ENCODE measurements at places on chromosomes 12 and 14. TPM values are rescaled to one million over a fixed set of nuclear protein-coding genes. Genes with fewer than 3 reads are reported as not detected.

Gene ISM2
- not detected for total RNA-seq

Gene CCDC198
- not detected for total RNA-seq

Gene GUCY2C
- not detected for total RNA-seq

Gene NPFF
- not detected for total RNA-seq

Gene ACOT6
- not detected for total RNA-seq

Gene RBMS2
- 40.8 TPM for total RNA-seq

Gene BATF
- 0.69 TPM for total RNA-seq

Gene KSR2
- 10.1 TPM for total RNA-seq

Gene CLEC1B
- total RNA-seq: not detected

Gene NANOG
- 0.22 TPM for total RNA-seq

Gene TRIAP1
- 40.3 TPM for total RNA-seq

Gene SYNE3
- total RNA-seq: 3.6 TPM

Gene CABP1
- total RNA-seq: 0.84 TPM

Gene CLECL1
- total RNA-seq: not detected

Gene ABCD2
- not detected for total RNA-seq

Gene LALBA
- total RNA-seq: not detected

Gene ZDHHC22
- 0.10 TPM for total RNA-seq

Gene APOF
- 0.17 TPM for total RNA-seq

Gene CCDC88C
- total RNA-seq: 20.8 TPM

Gene ZNF384
- 73.4 TPM for total RNA-seq

Gene TMEM106C
- 94.7 TPM for total RNA-seq

Gene KRT79
- total RNA-seq: not detected

Gene PLCZ1
- total RNA-seq: not detected

Gene LBHD2
- total RNA-seq: not detected

Gene IL23A
- 0.59 TPM for total RNA-seq

Gene DAO
- total RNA-seq: not detected

Gene ADCY4
- total RNA-seq: 0.86 TPM

Gene GALNT6
- 16.4 TPM for total RNA-seq

Gene IL22
- not detected for total RNA-seq

Gene PDE3A
- 0.12 TPM for total RNA-seq

Gene PMEL
- total RNA-seq: 5.8 TPM

Gene FZD10
- not detected for total RNA-seq

Gene FGF6
- not detected for total RNA-seq

Gene DPY19L2
- total RNA-seq: not detected

Gene LYZ
- 1.3 TPM for total RNA-seq

Gene SIX6
- total RNA-seq: not detected

Gene PLEKHD1
- total RNA-seq: 1.2 TPM

Gene HOXC11
- 0.22 TPM for total RNA-seq

Gene CEBPE
- total RNA-seq: not detected

Gene AQP6
- total RNA-seq: not detected

Gene CAPZA3
- not detected for total RNA-seq

Gene SLC6A13
- total RNA-seq: 0.39 TPM

Measured in HCT116 (cell line).